GM04503 (cell line): ENCODE measurements at places on chromosomes 3 and 15.

DNA sequence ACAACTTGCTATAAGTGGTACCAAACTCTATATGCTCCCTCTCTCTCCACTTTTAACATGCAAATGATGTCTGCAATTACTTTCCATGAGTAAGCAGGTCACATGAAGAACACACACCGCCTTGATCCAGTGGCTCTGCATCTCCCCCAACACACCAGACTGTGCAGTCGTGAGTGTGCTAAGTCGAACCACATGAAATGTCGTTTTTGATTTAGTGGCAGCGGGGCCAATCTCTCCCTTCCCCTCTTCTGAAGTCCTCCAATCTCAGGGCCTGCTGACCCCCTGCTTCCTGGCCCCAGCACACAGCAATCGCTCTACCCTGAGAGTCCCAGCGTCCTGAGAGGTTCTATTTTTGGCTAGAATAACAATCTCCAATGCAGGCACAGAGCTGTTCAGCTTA, 312.5 kb downstream of the SHQ1 start:
- DNase-seq = no peak

GRCh38 chr15:47577461-47577860, 139.8 kb upstream of the SEMA6D start:
- no peak for DNase-seq

DNA sequence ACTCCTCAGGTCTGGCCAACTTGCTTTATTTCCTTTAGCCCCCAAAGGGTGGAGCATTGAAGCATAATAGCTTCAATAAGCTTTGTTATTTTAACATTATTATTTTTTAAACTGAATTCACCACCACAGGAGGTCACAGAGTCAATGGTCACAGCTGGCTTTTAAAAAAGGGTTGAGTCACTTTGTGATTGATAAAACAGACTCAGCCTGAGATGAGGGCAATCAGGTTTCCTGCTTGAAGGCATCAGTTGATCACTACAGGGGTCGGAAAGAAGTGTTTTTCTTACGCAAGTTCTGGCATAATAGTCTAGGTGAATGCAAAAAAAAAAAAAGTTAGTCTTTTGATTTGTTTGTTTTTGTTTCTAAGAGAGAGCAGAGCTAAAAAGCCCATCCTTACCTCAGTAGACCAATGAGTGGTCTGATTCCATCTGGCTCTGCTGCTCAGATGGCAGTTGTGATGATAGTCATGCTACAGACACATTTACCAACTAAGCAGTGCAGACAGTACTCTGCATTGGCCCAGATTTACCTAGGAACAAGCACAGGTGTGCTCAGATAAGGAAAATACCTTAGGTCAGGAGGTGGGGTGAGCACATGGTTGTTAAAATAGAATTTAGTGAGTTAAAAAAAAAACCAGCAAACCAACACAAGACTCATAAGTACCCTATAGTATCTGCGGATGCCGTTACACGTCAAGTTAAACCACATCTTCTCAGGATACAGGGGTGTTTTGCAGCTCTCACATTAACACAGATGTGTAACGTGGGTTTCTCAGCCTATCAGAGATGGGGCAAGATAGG, 22.6 kb downstream of the ZNF80 start:
- no peak for DNase-seq

DNA sequence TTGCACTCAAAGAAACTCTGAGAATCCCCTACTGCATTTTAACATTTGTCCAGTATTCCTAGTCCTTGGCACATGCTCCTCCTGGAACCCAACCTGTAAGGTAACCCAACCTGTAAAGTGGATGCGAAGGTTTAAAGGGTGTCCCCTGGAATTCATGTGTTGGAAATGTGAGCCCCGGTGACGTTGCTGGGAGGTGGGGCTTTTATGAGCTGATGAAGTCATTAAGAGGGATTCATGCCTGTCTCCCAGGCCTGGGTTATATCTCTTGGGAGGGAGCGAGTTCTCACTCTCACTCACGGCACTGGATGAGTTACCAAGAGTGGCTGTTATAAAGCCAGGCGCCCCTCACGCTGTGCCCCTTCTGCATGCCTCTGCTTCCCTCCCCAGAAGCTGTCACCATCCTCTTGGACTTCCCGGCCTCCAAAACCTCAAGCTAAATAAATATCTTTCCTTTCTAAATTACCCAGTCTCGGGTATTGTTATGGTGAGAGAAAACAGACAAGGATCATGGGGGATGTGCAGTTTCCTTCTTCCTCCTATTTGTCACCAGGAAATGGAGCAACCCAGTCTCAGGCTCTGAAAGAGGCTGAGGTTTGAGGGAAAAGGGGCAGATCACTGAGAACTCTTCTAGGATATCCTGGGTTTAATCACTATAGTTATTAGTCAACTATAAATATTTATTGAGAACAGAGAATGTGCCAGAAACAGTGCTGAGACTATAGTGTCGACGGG, 7.6 kb downstream of the XXYLT1 start:
- DNase-seq = no peak

DNA sequence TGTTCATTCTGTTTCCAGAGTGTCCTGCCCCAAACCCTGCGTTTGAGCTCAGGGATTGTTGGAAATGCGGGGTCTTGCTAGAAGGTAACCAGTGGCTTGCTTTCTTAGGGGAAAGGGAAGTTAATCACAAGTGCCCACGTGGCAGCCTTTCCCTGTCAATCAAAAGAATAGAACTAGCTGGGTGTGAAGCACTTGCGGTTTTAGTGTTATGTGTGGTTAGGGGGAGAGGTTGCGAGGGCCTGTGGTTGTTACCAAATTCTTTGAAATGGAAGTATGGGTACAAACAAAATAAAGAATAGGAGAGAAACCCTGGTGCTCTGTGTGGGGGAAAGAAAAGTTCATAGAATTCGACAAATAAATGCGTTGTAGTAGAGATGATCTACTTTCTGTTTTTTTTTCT, 67.6 kb downstream of the FNDC3B start:
- no peak for DNase-seq

DNA sequence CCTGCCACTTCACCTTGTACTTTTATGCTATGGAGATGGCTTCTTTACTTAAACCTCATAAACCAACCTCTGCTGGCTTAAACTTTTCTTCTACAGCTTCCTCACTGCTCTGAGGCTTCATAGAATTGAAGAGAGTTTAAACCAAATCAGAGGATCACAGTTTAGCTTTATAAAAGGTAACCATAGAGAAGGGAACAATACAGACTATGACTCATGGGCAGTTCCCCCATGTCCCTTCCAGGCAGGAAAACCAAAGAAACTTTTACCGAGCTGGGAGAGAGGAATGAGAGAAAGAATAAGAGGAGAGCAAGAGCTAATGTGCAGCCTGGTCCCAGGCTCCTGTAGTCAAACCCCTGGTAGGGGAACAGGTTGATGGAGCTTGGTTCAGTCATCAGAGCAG, 53.9 kb upstream of the NEDD4 start:
- DNase-seq = no peak

DNA sequence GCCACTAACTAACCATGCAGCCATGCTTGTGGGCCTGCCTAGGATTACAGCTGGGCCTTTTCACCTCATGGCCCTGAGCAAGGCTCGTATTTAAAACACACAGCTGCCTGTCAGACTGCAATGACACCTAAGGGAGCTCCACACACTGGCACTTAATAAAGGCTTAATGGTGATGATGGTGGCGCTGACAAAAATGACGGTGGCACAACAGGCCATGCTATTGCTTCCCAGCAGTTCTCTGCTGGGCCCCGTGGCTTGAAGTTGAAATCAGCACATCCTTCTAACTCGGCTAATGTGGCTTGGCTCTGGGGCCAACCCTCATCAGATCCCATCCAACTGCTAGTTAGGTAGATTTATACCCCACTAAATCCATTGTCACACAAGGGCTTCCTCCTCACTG, 112.9 kb downstream of the FHIT start:
- DNase-seq = no peak

GRCh38 chr15:41795996-41796856, 21.9 kb downstream of the MAPKBP1 start:
- peak; percentile 58 for DNase-seq

- DNase-seq = no peak
These were observed 767.2 kb upstream of the LMCD1 start for GRCh38 chr3:7734456-7734855.

- no peak for DNase-seq
These were observed 31.8 kb downstream of the CYP8B1 start for GRCh38 chr3:42843713-42844411.
